NCI-H1694 (cell line): ENCODE measurements at places on chromosomes 7 and 10.

- DNase-seq: no peak
These were observed 13.6 kb upstream of the PRKAG2 start for GRCh38 chr7:151890355-151891004.

DNA sequence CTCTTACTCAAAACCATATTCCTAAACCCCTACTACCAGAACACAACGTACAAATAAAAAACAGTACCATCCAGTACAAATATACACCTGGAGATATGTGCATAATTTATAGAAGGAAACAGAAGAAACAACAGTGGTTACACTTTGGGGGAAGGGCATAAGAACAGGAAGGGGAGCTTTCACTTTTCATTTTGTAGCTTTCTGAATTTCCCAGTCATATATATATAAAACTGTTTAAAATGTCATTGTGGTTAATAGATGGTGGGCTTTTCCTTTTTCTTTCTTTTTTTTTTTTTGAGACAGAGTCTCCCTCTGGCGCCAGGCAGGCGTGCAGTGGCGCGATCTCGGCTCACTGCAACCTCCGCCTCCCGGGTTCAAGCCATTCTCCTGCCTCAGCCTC is 47.2 kb downstream of the MALSU1 start:
- DNase-seq: no peak

GRCh38 chr10:5297996-5298395 is 66.8 kb upstream of the UCN3 start:
- DNase-seq: no peak

GRCh38 chr7:70406186-70406949 is 725.6 kb upstream of the GALNT17 start:
- DNase-seq: peak; percentile 94

DNA sequence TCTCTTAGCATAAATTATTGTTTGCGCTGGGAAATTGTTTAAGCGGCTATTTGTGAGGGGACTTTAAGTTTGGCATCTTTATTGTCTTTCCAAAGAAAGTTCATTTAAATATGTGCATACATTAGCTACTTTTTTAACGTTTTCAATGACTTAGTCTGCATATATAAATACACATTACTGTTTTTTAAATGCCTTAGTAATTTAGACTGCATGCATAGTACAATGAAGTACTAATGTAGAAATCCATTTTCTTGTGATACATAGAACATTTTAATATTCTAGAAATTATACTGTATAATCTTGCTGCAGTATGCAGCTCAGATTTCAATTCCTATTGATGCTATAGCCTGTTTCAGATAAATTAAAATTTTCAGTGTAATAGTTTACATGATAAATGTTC is 325.4 kb downstream of the MALRD1 start:
- DNase-seq: no peak

GRCh38 chr10:32854435-32854834 is 103.6 kb downstream of the ITGB1 start:
- no peak for DNase-seq

GRCh38 chr10:12869427-12869826 is 132.1 kb downstream of the CCDC3 start:
- no peak for DNase-seq

GRCh38 chr7:139798892-139799291 is 21.1 kb upstream of the HIPK2 start:
- DNase-seq: no peak

- no peak for DNase-seq
These were observed 97.8 kb downstream of the CHST15 start for GRCh38 chr10:123995461-123996131.

GRCh38 chr7:25759286-25759685 is 392.7 kb upstream of the NFE2L3 start:
- DNase-seq: no peak

DNA sequence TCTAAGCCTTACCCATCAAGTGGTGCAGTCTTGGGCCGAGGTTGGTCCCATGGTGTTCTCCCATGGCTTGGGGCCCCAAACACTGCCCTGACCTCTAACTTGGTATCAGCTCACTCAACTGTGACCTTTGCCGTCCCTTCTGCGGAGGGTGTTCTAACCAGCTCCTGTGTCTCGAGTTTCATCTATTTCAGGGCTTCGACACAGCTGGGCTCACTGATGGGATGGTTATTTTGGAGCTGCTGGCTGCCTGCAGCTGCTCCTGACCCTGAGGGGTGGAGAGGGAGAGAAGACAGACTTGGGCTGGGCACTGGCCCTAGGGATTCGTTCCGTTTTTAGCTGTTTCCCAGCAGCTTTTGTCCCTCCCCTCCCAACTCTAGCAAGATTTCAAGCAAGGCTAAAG is 86.9 kb downstream of the NEURL1 start:
- no peak for DNase-seq

DNA sequence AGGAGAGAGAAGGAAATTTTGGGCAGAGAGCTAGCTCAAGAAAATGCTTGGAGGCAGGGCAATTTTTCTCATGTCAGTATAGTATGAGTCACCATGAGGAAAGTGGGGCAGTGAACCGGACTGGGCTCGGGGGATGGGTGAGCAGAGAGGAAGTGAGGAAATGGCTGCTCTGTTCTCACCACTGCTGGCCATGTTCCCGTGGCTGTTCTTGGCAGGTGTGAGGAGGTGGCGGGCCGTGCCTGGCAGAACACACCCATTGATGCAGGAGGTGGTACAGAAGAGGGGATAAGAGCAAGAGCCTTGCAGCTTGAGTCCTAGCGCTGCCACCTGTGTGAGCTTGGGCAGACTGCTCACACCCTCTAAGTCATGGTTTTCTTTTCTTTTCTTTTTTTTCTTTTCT is 304.4 kb upstream of the LYZL1 start:
- no peak for DNase-seq

DNA sequence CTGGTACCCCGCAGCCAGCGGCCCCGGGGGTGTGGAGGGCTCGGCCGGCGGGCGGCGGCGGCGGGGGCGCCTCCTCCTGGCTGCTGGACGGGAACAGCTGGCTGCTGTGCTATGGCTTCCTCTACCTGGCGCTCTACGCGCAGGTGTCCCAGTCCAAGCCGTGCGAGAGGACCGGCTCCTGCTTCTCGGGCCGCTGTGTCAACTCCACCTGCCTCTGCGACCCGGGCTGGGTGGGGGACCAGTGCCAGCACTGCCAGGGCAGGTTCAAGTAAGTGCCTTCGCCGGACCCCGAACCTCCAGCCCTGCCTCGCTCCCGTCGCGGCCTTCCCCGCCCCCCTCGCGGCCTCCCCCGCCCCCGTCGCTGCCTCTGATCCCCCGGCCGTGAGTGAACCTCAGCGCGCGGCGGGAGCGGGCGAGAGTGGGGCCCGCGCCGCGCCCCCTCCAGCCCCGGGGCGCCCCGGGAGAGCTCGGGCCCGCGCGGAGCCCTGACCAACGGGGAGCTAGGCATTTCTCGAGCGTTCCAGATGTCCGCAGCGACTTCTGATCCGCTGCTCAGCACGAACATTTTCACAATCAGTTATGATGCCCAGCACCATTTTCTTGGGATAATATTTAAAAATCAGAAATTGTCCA is 727 bp downstream of the ATRNL1 start:
- no peak for DNase-seq

DNA sequence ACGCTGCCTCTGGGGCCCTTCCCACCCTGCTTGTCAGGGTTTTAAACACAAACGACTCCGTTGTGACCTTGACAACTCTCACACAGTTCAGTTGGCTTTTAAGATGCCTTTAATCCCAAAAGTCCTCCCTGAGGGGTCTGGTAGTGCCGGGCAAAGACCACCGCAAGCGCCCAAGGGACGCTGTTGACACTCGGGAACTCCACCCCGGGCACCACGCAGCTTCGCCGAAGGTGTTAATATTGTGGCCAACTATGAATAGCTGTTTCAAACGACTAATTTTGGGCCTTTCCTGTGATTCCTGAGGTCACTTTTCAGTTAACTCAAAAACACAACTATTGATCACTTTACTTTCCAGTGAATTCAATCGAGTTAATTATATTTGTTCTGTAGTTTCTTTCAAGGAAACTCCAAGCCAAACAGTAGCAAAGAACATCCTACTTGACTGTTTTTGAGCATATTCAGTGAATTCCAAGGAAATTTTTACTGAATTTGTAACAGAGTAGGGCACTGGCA is 958 bp upstream of the ESYT2 start:
- DNase-seq: no peak

GRCh38 chr10:52906046-52906445 is 133.5 kb upstream of the MBL2 start:
- DNase-seq: no peak
